HS-27A (cell line): ENCODE measurements at places on chromosomes 12 and 14.

GRCh38 chr14:85991156-85991555 lies 461.2 kb downstream of the FLRT2 start:
- no peak for DNase-seq

DNA sequence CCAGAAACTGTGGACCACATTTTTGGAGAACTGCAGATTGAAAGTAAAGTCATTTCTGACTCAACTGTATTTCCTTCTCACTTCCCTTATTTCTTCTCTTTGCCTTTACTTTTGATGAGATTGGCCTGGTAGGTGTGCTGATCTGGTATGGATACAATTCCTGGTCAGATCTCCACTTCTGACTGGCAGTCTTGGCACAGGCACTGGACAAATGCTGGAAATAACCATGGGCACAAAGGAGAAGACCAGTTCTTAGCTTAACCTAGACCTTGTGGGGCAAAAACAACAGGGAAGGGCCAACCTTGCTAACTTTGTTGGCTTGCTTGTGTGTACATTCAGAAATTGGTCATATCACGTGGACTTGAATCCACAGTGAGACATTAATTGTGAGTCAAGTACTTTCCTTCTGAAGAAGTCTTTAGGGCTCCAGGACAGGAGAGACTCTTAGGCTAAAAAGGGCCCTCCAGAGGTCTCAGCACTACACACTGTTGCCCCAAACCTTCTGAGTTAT lies 75.0 kb downstream of the DIP2B start:
- DNase-seq = no peak

- peak; percentile 23 for DNase-seq
Measured at GRCh38 chr12:10562306-10562933, 51.0 kb downstream of the MAGOHB start.

DNA sequence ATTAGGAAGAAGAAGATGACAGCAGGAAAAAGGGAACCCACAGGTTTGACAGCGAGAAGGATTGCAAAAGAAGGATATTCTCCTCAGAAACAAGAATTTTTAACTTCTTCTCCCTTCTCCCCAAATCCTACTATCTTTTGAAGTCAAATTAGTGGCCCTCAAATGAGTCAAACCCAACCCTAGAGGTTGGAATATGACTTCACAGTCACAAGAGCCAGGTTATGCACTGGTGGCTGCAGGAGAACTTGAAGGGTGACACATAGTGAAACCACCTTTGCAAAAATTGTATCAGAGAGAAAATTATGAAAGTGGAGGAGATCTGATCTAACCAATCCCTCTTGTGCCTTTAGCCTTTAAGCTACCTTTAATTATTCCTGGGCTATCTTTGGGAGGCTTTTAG lies 386.2 kb upstream of the CCDC196 start:
- DNase-seq = no peak

DNA sequence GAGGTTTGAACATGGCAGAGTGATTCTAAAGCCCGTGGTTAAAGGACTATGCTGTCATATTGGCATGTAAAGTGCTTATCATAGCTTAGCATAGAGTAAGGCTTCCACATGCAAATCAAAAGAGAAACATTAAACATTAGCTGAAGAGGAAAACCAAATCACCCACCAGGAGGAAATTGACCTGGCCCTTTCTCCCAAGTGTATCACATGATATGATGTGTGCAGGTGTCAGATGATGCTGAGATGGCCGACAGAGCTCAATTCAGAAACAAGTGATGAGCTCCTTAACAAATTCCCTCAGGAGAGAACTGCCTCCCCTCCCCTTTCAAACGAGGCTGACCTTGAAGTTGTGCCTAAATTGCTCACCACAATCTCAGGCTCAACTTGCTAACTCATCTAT lies 217.1 kb upstream of the BTG1 start:
- DNase-seq = no peak

GRCh38 chr14:34875031-34875922 lies at the start of gene BAZ1A:
TSS of gene BAZ1A (minus strand) at chr14:34875360. CDS start at chr14:34874604, 756 bp downstream.
- peak; percentile 83 for DNase-seq
